ENCODE measurements at places on chromosomes 6 and 20.

DNA sequence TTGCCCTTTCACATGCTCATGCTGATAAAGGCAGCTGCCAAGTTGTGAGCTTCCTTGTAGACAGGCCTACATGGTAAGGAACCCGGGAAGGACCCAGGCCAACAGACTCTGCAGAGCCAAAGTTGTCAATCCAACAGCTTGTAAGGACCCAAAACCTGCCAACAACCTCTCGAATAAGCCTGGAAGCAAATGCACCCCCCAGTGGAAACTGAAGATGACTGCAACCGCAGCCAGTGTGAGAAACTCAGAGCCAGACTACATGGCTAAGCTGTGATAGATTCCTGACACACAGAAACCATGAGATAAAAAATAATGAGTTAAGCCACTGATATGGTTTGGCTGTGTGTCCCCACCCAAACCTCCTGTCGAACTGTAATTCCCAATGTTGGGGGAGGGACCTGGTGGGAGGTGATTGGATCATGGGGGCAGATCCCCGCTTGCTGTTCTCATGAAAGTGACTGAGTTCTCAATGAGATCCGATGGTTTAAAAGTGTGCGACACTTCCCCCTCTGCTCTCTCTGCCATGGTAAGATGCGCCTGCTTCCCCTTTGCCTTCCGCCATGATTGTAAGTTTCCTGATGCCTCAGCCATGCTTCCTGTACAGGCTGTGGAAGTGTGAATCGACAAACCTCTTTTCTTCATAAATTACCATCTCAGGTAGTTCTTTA, 18.8 kb upstream of the CLPSL2 start:
- no peak for DNase-seq

GRCh38 chr6:27111743-27112142, 135.8 kb upstream of the PRSS16 start:
- no peak for DNase-seq

GRCh38 chr6:15365273-15365687, 119.4 kb downstream of the JARID2 start:
- DNase-seq = peak; percentile 12

DNA sequence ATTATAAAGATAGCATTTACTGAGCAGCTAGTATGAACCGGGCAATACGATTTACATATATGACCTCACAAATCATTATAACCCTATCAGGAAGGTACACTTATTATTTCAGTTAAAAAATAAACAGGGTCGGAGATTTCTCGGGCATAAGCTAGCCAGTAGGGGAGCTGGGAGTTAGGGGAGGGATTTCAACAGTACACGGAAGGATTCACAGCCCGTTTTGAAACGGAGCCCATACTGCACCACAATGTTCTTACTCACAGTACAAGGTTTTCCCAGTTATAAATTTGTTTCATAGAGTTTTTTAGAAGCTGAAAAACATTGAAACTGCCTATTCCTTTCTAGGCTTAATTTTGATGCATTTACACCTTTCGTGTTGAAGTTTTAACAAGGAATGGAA, 607.1 kb downstream of the HDGFL1 start:
- DNase-seq = no peak

DNA sequence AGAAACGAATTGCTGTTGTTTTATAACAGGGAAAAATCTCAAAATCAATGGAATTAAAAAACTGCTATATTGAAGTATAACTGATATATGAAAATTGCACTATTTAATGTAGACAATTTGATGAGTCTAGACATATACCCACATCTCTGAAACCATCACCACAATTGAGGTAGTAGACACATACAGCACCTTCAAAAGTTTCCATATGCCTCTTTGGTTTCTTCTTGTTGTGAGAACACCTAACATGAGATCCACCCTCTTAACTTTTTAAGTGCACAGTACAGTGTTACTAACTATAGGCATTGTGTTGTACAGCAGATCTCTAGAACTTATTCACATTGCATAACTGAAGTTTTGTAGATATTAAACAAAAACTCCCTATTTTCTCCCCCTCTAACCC, 14.0 kb upstream of the SLC17A5 start:
- DNase-seq = no peak

DNA sequence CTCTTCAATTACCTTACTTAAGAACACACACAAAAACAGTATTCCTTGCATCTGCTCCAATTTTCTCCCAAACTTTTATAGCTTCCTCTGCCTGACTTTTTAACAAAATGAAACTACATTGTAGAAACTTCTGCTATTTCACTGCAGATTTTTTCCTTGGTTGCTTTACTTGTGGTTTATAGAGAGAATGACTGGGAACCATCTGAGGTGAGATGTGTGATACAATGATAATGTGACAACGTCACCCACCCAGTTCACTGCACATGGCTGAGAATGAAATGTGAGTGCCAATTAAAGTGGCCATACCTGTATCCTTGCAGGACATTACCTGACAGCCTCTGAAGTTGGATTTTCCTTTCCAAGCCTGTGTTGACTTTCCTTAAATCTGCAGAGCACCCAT, 258.4 kb downstream of the CD83 start:
- DNase-seq = no peak

DNA sequence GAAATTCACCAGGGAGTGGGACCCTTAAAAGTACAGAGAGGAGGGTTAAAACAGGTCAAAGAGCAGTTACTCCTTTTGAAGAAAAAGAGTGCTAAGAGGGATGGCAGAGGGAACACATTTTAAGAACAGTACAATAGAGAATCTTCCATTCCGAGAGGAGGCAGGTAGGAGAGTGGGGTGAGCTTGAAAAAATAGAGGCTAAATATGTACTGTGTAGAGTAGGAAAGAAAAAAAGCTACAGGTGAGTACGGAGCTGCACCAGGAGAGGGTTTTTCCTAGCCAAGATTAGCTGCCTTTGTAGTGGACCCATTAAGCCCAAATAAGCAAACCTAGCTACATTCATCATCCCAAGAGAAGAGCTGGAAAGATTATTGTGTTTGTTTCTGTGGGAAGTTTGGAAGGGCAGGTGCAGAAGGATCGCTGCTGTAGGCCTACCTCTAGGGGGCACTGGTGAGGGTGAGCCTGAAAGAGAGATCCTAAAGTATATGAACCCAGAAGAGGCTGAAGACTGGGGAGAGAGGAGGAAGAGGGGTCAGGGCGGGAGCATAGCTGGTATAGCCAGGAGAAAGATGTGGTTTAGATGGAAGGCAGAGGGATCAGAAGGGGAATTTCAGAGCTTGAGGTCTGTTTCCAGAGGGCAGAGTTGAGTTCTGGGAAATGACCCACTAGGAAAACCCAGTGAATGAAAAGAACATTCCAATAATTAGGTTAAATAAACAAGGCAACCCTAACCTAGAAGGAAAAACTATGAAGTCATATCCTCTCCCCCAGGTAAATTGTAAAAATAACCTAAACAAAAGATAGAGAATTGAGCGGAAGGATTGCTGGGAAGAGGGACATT, 50.2 kb upstream of the HINT3 start:
- DNase-seq = no peak

DNA sequence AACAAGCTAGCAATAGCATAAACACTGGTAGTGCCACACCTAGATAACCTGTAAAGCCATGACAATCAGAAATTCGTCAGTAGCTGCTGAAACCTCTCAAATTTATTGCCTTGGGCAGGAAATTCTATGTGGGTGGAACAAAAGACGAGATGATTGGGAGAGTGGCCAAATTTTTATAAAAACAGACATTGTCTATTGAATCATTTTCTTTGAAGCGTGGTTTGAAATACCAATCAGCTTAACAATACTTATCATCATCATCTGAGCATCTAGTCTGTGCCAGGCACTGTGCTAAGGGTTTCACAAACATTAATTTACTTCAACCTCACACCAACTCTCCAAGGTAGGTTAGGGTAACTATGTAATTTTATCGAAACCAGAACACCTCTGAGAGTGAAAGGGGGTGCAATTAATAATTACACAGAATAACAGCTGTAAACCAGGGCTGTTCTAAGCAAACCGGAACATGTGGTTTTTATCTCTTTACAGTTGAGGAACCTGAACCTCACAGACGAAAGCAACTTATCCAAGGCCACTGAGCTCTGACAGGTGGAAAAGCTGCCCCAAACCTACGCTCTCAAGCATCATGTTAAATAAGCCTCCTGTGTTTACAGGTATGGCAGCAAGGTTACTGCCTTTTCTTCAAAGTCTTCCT, 43.4 kb downstream of the NHSL1 start:
- DNase-seq = no peak

- DNase-seq = no peak
Observed at GRCh38 chr20:38818113-38819065, 12.9 kb downstream of the PPP1R16B start.

DNA sequence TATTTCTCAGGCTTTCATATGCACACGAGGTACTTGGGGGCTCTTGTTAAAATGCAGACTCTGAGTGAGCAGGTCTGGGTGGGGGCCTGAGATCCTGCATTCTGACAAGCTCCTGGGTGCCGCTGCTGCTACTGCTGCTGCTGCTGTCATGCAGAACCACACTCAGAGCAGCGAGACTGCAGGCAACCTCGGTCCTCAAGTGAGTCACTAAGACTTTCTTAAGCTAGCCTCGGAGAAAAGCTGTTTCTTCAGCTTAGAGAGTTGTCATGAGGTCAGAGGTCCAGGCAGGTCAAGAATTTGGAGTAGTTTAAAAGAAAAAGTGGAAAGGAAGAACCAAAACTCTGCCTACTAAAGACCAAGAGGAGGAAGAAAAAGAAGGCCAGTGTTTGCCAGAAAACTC, 92.9 kb downstream of the SPTLC3 start:
- no peak for DNase-seq

GRCh38 chr6:129646642-129647041, 63.3 kb downstream of the ARHGAP18 start:
- no peak for DNase-seq

DNA sequence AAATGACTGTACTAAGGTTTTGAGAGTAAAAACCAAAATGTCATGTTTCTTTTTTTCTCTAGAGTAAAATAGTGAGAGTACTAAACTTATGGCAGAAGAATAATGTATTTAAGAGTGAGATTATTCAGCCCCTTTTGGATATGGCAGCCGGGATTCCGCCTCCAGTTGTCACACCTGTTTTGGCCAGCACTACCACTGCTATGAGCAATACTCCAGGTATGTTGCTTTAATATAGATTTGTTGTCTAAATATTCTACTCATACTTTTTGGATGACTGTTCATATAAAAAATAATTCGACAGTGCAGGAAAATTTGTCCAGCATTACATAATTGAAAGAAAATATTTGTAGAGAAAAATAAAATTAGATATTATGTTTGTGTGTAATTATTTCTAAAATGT, 59.5 kb downstream of the SCAF8 start:
- no peak for DNase-seq

- DNase-seq = no peak
Observed at GRCh38 chr6:8054276-8054675, 9.9 kb downstream of the BLOC1S5 start.

DNA sequence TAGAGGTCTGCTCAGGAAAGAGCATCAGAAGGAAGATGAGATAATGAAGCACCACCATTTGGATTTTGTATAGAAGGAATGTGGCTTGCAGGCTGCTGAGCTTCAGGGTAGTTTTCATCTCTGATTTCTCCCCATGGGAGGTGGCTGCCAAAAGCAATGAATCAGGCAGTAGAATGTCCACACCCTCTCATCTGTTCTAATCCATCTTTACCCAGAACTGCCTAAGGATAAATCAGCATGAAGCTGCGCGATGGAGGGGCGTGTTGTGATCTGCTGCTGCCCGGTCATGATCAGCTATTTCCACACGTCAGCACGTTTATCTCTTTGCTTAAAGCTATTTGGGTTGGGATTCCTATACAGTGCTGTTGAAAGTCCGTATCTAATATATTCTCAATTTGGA, 295.4 kb downstream of the FOXA2 start:
- DNase-seq = no peak

Data from stimulated activated CD8-positive, alpha-beta memory T cell treated with anti-CD3 and anti-CD28 coated beads, Interleukin-15, amount 100 ng/mL, for 24 hours (primary cell).